Stimulated activated CD8-positive, alpha-beta memory T cell treated with anti-CD3 and anti-CD28 coated beads, Interleukin-2, amount 100 ng/mL, for 1 hour (primary cell): ENCODE measurements at places on chromosomes 16 and 17.

GRCh38 chr16:68700831-68701230 is 36.3 kb upstream of the CDH1 start:
- no peak for DNase-seq

GRCh38 chr17:68382582-68383085 is 74.7 kb downstream of the WIPI1 start:
- no peak for DNase-seq

GRCh38 chr16:79188115-79188738 is 412.3 kb downstream of the MAF start:
- DNase-seq = no peak

GRCh38 chr17:20920815-20921199 is 122.0 kb downstream of the USP22 start:
- no peak for DNase-seq

GRCh38 chr17:45364531-45365390 is 47.9 kb upstream of the MAP3K14 start:
- no peak for DNase-seq

- no peak for DNase-seq
Observed at GRCh38 chr17:45265821-45266220, 3.9 kb upstream of the SPATA32 start.

DNA sequence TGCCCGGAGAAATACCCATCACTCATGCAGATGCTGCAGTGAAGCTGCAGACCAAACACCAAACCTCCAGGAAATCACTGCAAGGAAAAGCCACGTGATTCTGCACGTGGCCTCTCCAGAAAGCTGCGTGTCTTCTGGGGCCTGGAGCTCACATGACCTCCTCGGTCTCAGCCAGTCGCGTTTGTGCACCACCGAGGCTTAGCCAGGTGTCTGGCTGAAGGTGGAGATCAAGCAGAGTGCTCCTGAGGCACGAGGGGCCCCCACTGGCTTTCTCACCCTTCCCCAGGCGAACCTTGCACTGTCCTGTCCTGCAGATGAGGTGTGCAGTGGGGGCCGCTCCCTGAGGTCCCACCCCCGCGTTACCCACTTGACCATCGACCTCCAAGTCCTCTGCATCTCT is 257.3 kb downstream of the RBFOX3 start:
- DNase-seq = no peak

DNA sequence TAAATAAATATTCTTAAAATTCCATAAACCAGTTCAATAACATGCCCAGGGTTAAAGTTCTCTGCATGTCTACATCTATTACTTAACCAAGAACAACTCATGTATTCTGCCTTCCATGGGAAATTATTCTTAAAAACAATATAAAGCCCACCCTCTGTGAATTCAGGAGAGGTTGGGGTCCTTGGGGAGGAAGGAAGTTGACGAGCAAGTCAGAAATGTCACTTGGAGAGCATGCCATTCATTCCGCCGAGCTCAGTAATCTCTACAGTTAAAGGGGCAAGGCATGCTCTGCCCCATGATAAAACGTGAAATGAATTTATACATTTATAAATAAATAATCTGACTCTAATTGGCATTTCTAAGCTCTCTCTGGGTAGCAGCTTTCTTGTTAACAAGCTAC is 405.1 kb downstream of the TOX3 start:
- DNase-seq = no peak

- DNase-seq = no peak
Observed at GRCh38 chr16:57615813-57616212, 12.6 kb upstream of the ADGRG1 start.

DNA sequence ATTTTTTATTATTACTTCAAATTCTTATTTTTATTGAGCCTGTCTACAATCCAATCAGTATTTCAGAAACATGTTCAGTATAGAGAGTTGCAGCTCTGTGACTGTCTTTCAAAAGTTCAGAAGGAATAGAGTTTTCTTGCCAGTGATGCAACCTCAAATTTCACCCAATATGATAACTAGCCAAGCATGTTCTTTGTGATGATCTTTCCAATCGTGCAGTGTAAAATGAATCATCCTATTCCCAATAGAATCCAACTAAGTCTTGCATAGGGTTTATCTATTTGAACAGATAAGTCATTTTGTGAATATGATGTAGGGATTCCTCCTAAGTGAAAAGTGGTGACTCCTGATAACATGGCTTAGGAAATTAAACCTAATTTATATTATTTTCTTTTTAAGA is 937.8 kb downstream of the KCNJ2 start:
- DNase-seq = no peak

DNA sequence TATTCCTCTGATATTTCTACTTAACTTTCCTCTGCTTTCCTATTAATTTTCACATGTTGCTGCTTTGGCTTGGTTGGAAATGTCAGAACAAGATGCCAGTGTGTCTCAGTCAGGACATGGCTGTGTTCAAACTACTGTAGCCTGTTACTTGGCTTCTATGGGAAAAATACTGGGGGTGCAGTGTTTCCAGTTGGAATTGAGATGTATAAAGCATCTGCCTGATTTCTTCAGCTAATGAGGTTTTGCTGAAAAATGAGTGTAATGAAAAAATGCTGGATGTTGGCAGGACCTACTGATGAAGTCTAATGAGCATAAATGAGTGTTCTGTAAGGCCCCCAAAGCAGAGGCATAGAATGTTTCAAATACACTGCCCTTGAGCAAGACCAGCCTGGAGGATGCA is 166.6 kb downstream of the PHKB start:
- DNase-seq = no peak

- no peak for DNase-seq
Observed at GRCh38 chr16:85655216-85656129, 33.3 kb downstream of the GINS2 start.

GRCh38 chr17:43327834-43328420 is 70.9 kb upstream of the ARL4D start:
- DNase-seq = no peak

DNA sequence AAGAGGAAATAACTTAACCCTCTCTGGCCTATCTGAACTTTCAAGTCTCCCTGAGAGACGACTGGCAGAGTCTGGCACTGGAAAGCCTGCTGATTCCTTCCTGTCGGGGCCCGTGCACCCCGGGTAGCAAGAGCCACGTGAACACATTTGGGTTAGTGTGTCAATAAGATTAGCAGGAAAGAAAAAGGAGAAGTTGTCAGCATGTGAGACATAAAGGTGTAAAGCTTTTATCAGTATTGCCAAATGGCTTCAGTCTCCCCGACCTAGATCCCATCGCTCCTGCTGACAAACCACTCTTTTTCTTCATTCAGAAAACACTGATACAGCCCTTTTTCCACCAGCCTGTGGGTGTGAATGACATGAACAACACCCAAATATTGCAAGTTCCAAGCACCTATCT is 74.4 kb downstream of the CCT6B start:
- DNase-seq = no peak

DNA sequence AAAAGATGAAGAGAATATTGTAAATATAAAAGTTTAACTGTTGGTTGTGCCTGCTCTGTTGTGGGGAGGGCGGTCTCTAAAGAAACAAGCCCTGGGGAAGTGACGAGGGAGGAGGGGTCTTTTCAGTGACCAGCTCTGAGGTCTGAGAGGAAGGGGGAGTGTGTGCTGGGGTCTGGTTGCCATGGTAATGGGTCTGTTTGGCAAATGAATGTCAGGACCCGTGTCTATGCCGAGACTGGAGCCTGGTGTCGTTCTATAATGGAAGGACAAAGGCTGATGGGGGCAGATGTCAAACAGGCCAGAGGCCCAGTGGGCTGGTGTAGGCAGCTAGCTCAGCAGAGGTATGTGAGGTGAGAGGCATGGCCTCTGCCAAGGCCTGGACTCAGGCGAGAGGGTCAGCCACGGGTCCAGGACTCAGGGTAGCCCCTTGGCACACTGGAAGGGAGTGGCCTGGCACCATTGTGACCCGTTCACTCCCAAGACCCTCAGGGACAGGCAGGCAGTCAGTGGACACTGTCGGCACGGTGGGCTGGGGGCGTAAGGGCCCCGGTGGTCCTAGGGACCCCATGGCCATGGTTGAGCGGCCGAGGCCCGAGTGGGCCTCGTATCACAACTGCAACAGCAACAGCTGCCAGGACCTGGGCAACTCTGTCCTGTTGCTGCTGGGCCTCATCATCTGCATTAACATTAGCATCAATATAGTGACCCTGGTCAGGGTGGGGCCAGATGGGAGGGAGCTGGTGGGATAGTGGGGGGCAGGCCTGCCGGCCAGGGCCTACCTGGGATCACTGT is at the start of gene SPEM1:
Gene SPEM1, plus strand, starts transcription at position 506 of the 792 bp plus-strand sequence. Its CDS starts 61 bp downstream, at position 567.
- no peak for DNase-seq

DNA sequence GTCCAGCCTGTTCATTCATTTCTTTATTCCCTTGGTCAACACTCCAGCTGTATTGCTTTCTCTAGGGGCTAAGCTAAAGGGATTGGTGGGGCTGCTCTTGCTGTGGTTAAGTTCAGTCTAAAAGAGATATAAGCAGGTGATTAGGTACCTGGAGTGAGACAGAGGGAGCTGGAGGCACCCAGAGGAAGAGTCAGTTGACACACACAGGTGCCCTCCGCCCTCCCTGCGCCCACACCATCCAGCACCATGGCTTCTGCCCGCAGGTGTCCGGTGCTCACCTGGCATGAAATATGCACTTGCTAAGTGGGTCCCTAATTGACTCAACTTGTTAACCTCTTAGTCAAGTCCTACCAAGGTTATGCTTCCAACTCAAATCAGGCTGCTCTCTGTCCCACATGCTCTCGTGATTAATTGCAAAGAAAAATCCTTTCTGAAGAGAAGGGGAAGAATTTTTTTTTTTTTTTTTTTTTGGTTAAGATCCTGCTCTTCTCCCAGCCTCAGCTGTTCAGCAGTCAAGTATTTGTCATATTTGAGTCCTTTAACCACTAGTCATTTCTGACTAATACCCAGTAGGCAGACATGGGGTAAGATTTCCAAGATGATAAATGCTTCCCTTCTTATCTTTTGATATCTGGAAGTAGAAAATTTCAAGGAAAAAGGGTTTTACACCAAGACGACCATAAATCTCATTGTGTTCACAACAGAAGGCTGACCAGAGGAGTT is 199.8 kb upstream of the WSCD1 start:
- DNase-seq = no peak

DNA sequence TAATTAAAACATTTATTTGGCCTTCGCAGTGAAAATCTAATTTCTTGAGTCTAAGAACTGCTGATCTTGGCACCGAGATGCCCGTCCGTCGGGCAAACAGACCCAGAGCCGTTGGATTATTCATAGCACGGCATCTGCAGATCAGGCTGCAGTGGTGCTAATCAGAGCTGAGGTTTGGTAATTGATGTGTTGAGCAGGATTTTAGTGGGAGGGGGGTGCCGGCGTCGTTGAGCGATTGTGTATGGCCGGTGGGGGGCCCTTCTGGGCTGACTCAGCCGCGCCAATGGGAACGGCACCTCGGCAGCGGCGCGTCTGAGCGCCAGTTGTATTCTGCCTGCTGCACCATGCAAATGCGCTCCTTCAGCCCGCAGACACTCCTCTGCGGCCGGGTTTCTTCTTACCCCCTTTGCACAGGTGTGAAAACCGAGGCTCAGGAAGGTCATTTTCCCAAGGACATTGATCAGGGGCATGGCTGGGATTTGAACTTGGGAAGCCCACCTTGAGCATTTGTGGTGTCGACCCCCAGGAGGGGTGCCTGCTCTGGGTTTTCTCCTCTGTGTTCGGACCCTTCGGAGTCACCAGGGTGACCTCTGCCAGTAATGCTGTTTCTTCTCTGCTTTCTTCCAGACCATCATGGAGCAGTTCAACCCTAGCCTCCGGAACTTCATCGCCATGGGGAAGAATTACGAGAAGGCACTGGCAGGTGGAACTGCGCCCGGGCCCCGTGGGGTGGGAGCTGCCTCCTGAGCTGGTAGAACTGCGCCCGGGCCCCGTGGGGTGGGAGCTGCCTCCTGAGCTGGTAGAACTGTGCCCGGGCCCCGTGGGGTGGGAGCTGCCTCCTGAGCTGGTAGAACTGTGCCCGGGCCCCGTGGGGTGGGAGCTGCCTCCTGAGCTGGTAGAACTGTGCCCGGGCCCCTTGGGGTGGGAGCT is 18.4 kb downstream of the BAIAP2 start:
- no peak for DNase-seq

- no peak for DNase-seq
Observed at GRCh38 chr17:42387661-42388380, 421 bp downstream of the STAT3 start.

- no peak for DNase-seq
Observed at GRCh38 chr16:83903751-83904150, 4.8 kb downstream of the MLYCD start.

- DNase-seq = peak; percentile 7
Observed at GRCh38 chr16:11016993-11017392, 72.6 kb downstream of the CLEC16A start.

DNA sequence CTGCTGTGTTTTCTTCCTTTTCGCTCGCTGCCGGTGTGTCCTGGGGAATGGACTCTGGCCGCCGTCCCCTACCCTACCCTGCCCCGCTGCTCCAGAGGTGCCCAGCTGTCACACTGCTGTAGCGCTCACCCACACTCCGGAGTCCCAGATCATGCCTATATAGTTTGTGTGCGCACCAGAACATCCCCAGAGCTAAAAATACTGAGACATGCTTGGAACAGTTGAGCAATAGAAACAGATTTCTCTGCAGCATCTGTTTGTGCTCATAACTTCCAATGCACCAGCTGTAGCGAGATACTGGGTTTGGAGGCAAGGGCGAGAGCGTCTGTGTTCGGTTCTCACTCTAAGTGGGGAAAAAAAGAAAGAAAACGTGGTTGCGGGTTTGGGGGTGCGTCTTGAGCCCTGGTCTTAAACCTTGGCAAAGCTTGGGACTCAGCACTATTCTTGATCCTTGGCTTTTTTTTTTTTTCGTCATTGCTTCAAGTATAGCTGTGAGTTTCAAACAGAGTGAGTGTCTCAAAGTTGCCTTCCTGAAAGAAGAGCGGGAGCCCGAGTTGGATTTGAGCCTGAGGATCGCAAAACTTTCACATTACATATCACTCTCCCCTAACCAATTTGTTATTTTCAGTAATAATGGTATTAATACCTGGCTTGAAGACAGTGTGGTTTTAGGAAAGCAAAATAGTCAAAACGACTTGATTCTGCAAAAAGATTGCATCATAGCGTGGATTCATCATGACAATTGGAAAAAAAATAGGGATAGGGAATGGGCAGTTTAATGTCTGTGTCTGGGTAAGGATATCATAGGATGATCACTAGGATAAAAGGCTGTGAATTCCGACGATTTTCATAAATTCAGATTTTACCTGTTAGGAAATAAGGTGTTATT is 621 bp downstream of the KCNJ2 start:
- no peak for DNase-seq

DNA sequence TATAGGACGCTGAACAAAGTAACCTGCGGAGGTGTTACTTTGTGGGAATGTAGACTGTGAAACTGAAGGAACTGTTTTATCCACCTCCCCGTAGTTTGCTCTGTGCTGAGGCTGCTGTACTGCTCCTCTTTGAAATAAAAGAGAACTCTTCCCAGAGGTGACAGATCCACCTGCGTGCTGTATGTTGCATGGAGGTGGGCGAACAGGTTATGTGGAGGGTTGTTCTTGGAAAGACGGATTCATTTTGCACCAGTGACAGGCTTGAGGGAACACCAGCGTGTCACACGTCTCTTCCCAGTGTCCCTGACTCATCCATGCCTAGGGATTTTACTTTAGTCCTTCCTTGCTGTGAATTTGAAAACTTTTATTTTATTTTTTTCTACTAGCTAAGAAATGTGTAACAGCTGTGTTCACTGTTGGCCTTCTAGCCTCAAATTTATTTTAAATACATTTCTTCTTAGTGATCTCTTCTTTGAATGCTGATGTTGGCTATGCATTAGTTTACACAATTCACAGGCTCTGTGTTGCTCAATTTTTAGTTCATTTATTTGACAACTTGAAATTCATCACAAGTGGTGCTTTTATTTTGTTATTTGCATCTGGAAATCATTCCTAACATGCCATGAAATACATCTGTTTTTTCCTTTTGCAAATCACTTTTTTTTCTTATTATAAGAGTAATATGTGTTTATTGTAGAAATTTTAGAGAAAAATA is 512.4 kb downstream of the CDH13 start:
- DNase-seq = no peak
